ENCODE measurements at places on chromosomes 6 and 20.

DNA sequence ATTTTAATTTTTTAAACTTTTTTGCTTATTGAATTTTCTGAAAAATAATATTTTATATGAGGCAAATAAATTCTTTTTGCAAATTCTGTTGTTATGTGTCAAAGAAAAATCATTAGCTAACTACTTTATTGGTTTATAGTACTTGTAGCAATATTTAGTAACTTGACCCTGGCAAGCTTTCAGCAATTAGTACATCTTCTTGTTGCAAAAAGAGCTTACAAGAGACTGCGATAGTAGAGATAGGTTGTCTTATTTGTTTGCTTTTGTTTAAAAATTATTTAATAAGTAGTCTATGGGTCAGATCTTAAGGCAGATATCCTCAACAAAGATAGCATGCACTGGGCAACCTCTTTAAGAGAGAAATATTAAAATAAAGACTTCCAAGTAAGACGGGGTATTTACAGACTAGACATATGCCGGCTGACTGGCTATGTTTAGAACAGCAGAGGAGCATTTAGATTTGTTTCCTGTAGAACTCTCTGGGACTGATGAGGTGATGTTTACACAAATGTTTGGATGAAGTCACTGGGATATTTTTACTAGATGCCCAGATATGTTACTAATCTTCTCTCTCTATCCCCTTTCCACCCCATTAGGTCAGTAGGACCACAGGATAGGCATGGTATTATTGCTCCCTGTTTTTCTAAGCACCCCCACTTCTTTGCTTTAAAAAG lies 25.0 kb downstream of the VGLL2 start:
- no peak for DNase-seq

DNA sequence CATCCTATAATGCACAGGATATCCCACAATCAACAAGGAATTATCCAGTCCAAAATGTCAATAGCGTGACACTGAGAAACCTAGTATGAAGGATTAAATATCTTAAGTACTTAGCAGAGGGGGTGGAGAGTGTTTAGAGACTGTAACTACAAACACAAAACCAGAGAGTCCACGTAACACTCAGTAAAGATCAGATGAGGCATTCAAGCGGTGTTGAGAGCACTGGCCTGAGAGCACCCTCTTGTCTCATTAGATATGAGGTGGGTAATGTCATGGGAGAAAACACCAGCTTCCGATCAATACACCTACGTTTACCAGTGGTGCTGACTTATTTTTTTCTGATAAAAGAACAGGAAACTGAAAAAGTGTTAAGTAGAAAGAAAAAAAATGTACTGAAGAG lies 2.3 kb downstream of the FAM184A start:
- no peak for DNase-seq

DNA sequence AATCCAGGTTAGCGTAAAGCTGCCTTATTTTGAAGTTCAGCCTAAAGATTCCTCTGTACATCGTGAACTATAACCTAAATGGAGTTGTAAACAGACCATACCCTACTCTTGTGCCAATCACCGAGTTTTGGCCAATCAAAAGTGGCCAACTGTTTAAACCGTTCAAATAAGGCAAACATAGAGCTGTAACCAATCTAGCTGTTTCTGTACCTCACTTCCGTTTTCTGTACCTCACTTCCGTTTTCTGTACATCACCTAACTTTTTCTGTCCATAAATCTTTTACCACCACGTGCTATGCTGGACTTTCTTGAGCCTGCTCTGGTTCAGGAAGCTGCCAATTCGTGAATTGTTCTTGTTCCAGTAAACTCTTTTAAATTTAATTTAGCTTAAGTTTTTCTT lies 39.7 kb downstream of the LBP start:
- DNase-seq = no peak

GRCh38 chr20:13648291-13649228 lies 9.8 kb upstream of the TASP1 start:
- DNase-seq = no peak

- DNase-seq = no peak
These were observed 9.5 kb downstream of the FAM209B start for GRCh38 chr20:56542489-56543030.

DNA sequence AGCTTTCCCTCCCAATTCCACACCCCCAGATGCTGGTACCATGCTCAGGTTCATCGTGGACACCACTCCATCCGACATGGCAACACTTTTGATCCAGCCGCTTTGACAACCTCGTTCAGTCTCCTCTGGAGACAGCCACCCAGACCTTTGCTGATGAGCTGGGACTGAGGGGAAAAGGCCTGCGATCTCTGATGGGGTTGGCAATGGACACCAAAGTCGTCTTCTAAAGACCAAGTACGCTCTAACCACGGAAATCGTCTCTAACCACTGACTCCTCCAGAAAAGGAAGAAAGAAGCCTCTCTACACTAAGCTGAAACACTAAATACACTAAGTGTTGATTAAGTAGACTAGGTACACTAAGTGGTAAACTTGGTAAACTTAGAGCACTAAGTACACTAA lies 26.1 kb upstream of the HLA-E start:
- no peak for DNase-seq

GRCh38 chr6:121450242-121450641 lies 14.8 kb downstream of the GJA1 start:
- no peak for DNase-seq

DNA sequence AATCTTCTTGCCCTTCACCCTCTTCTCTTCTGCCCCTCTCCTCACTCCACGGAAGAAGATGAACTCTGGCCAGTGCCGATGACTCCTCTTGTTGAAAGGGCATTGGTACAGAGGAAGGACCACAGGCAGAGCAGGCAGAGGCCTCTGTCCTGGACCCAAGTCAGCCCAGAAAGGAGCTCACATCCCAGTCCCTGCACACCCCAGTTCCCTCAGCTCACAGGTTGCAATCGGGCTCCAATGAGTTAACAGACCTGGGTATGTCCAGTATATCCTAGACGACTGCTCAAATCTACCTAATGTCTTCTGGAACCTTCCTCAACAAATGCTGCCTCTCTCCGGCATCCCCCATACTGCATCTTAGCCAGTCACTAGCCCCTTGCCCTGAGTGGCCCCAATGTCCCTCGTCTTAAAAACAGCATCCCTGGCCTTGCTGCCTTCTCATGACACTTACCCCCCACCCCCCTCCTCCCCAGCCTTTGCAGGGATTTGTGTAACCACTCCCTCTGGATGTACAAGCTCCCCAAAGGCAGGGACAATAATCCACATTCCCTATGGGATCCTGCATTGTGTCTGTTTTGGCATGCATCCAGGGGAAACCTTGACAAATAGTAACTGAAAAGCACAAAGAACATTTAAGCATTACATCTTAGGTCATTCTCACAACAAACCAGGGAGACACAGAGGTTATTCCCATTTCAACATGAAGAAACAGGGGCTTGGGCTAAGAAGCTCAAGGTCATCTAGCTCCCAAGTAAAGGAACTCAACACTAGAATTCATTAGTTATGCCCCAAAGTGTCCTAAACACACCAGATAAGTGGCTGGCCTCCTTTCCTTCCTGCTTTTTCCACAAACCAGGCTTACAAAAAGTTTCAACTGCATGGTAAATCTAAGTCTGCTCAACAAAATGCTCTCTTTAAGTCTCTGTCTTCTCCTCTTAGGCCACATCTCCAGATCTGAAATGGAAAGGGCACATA lies 45.1 kb downstream of the TRERF1 start:
- DNase-seq = peak; percentile 49

- DNase-seq = no peak
These were observed 132.5 kb downstream of the PREX1 start for GRCh38 chr20:48695255-48695654.

DNA sequence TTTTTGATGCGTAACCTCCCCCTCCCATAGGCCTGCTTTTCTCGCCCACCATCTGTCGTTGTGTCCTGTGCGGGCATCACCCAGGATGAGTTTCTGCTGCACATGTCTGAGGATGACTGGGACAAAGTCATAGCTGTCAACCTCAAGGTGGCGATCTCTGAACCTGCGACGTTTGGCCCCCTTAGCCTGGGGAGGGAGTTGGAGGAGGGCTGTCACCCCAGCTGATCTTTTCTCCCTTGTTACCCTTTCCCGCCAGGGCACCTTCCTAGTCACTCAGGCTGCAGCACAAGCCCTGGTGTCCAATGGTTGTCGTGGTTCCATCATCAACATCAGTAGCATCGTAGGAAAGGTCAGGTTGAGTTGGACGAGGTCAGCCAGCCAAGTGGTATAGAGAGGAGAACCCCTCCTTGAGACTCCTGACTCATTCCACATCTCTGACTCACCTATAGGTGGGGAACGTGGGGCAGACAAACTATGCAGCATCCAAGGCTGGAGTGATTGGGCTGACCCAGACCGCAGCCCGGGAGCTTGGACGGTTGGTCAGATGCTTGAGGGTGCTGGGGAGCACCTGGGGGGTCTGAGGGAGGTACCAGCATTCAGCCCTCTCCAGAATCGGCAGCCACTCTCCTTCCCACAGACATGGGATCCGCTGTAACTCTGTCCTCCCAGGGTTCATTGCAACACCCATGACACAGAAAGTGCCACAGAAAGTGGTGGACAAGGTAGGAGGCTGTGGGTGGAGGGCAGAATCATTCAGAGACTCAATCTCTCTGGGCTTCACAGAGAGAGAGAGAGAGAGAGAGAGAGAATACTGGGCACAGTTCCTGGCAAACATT lies 954 bp downstream of the HSD17B8 start:
- DNase-seq = no peak

- peak; percentile 30 for DNase-seq
These were observed 30.8 kb upstream of the COL19A1 start for GRCh38 chr6:69835414-69836179.

DNA sequence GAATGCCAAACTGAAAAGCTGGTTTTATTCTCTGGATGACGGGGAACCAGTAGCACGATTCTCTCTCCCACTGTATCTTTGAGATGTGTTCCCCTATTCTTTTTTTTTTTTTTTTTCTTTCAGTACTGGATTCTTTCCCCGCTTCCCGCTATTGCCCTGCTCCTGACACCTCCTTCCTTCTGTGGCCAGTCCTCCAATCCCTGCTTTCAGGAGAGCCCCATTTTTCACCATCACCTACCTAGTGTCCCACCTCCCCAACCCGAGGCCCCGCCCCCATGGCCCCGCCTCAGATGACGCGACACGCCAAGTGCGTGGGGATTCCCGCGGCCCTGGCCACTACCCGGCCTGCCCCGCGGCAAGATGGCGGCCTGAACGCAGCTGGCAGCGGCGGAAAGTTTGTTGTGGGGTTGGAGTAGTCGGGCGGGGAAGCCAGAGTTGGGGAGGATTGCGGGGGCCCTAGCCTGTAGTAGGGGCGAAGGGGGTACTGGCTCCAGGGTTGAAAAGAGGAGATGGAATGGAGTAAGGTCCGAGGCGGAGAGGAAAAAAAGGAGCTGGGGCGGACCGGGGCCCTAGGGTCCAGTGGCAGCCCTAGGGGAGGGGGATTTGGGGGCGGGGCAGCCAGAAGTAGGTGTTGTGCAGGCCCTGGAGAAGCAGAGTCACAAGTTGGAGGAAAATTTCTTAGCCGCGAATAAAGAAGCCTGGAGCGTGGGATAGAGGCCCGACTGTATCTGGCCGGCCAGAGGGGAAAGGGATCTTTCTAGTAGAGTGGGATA lies at the start of gene TJAP1:
Gene TJAP1 (plus strand): TSS at position 336 of the 773 bp plus-strand sequence. CDS start 21,432 bp downstream, outside the sequence.
- peak; percentile 88 for DNase-seq

DNA sequence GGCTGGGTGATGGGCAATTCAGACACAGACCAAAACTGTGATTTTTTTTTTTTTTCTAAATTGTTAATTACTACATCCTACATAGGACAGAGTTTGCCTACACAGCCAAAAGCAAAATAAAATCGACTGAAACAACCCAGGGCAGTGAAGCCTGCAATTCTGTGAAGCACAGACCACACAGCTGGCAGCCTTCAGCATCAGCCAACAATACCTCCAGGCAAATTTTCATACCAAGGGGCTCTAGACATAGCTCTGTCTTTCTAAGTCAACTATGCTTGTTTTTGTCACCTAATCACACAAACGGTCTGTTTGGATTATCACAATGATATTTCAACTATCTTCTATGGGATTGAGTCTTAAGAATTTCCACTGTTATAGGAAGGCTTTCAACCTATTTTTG lies 17.6 kb downstream of the RMND1 start:
- no peak for DNase-seq

GRCh38 chr6:18596531-18596835 lies 209.3 kb downstream of the RNF144B start:
- DNase-seq = no peak

DNA sequence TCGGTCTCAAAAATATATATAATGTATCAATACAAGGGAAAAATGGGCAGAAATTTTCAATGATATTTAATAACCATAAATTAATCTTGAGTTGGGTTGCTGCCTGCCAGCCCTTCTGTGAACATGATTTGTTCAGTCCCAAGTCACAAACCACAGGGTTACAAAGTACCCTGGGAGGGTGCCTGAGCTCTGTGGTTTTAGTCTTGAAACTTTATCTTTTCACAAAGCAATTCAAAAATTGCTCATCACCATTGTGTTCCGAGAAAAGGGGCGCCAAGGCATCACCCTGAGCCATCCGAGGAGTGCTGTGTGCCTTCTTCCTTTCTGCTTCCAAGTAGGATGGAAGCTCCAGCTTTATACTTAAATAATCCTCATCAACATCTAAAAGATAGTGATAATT lies 141.6 kb upstream of the AKAP12 start:
- DNase-seq = no peak

DNA sequence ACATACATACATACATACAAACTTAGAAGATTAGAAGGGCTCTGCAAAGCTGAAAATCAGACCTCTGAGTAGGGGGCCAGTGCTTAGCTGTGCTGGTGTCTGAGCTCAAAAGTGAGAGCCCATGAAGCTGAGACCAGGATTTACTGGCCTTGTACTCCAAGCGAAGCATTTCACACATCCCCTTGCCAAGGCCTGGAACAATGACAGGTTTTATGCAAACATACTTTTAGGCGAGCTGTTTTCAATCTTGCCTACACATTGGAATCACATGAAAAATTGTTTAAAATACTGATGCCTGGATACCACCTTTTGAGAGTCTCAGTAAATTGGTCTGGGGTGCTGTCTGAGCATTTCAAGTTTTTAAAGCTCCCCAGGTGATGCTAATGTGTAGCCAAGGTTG lies 80.9 kb upstream of the SRSF6 start:
- DNase-seq = no peak

DNA sequence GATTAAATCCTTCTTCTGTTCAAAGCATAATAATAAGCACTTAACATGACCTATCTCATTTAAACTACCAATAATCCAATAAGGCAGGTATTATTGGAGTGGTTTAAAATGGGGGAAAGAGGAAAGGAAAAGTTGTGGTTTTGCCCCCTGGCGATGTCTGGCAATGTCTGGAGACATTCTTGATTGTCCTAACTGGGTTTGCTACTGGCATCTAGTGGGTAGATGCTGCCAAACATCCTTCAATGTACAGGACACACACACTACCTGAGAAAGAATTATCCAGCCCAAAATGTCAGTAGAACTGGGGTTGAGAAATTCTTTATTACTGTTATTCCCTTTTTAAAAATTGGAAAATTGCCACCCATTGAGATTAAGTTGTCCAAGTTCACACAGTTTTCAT lies 25.2 kb upstream of the SRSF6 start:
- DNase-seq = no peak

DNA sequence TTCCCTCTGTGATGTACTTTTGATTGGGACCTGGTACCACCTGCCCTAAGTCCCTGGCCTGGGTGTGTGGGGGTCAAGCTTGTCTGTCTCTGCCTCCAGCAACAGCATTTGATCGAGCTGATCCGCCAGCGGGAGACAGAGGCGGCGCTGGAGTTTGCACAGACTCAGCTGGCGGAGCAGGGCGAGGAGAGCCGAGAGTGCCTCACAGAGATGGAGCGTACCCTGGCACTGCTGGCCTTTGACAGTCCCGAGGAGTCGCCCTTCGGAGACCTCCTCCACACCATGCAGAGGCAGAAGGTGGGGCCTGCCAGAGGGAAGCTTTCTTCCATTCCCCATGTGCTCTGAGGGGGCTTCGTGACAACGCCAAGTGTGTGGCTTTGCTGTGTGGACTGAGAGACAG lies 5.4 kb downstream of the GID8 start:
- DNase-seq = no peak

- no peak for DNase-seq
These were observed 109.2 kb downstream of the C6orf118 start for GRCh38 chr6:165200178-165200577.
